ENCODE measurements at places on chromosomes 1 and 21. TPM values are rescaled to one million over a fixed set of nuclear protein-coding genes. Genes with fewer than 3 reads are reported as not detected.

The KIF17 gene
- total RNA-seq, result 3.4 TPM

The OXCT2 gene
- 4.3 TPM for total RNA-seq

The SH2D5 gene
- total RNA-seq, result 7.2 TPM

The GMEB1 gene
- total RNA-seq, result 17.1 TPM

The SLAMF7 gene
- total RNA-seq, result not detected

The TLCD4 gene
- 2.0 TPM for total RNA-seq

The FAM163A gene
- 0.46 TPM for total RNA-seq

The KCNJ9 gene
- 0.09 TPM for total RNA-seq

The PADI3 gene
- 2.5 TPM for total RNA-seq

The PCBP3 gene
- 10.8 TPM for total RNA-seq

The SETD4 gene
- 49.9 TPM for total RNA-seq

The AQP10 gene
- not detected for total RNA-seq

The MPL gene
- not detected for total RNA-seq

The NSL1 gene
- total RNA-seq, result 49.3 TPM

The MEAF6 gene
- 51.6 TPM for total RNA-seq

The S100A12 gene
- total RNA-seq, result not detected

The SLC22A15 gene
- 3.5 TPM for total RNA-seq

The MANEAL gene
- total RNA-seq, result 22.7 TPM

The S100B gene
- 0.53 TPM for total RNA-seq

The OR2L2 gene
- 0.11 TPM for total RNA-seq

The LRRC39 gene
- 0.37 TPM for total RNA-seq

The NPR1 gene
- 8.9 TPM for total RNA-seq

The CD247 gene
- 1.2 TPM for total RNA-seq

The AMY2A gene
- total RNA-seq, result not detected

The PGLYRP3 gene
- not detected for total RNA-seq

The AIRE gene
- 0.17 TPM for total RNA-seq

The NLRP3 gene
- total RNA-seq, result not detected

Measured in H9 (cell line).